ENCODE measurements at places on chromosomes 1 and 21. TPM values are rescaled to one million over a fixed set of nuclear protein-coding genes. Genes with fewer than 3 reads are reported as not detected.

GRCh38 chr1:101227837-101228236, 9.0 kb upstream of the S1PR1 start:
- DNase-seq: no peak

DNA sequence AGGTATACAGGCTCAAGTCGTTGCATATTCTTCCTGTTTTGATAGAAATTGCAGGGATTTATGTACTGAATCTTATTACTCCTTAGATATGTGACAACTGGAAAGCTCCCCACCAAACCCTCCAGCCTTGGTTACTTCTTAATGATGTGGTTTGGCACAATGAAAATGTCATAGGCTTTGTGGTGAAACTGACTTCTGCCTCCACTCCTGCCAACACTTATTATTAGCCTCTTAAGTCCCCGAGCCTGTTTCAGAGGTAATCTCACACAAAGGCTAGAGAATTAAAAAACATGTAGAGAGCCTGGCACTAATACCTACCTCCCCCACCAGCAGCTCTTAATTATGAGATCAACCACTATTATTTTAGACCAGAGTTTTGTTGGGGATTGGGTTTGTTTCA, 4.2 kb downstream of the COX20 start:
- peak; percentile 3 for DNase-seq

Gene C8A
- not detected for total RNA-seq

DNA sequence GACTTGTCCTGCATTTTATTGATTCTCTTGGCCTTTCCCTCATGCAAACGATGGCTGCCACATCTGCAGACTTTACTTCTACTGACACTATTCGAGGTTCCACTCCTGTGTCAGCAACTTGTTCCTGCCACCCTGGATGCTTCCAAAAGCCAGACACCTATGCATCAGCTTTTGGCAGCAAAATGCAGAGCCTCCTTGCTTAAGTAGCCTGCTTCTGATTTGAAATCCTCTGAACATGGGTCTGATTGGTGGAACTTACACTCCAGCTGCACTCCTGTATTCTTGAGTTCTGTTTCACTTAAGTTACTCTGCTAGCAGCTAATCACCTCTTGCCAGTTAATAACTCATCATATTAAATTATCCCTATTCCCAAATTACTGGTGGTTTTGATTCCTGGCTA, 152.1 kb upstream of the FMN2 start:
- DNase-seq: no peak

GRCh38 chr1:228983661-228984060, 248.4 kb downstream of the RHOU start:
- DNase-seq: no peak
